ENCODE measurements at places on chromosomes 11 and 22.
A peak's percentile ranks its signal among the peaks of the same experiment; 100 is the strongest.

DNA sequence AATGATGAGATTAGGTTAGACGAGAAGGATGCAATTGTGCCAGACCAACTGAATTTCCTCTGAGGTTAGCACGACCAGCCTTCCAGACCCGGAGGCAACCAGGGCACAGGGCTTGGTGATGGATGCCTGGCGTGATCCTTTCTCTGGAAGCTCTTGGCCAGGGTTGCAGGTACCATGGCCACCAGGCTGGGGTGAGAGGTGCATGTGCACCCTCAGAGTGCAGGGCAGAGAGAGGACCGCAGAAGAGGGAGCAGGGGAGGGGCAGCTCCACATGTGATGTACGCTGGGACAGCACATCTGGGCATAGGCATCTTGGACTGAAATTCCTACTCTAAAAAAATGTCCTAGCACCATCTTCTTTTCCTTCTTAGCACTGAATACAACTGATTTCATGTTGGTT is 10.9 kb downstream of the KCNJ1 start:
- DNase-seq, result no peak

DNA sequence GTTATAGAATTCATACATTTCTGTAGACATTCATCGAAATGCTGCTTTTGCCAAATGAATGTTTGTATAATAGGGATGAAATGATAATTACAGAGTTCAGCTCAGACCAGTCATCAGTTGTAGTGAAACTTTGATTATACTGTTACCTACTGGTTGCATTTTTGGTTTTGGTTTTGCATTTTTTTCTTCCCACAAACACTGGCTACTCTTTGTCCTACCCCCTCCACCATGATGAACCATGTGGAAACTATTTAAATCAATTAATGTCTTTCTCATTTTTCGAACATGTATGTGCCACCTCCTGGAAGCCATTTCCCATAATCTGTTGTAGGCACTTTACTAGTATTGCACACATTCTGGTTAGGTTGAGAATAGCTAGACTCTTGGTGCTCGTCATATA is 75.3 kb upstream of the MTNR1B start:
- no peak for DNase-seq

DNA sequence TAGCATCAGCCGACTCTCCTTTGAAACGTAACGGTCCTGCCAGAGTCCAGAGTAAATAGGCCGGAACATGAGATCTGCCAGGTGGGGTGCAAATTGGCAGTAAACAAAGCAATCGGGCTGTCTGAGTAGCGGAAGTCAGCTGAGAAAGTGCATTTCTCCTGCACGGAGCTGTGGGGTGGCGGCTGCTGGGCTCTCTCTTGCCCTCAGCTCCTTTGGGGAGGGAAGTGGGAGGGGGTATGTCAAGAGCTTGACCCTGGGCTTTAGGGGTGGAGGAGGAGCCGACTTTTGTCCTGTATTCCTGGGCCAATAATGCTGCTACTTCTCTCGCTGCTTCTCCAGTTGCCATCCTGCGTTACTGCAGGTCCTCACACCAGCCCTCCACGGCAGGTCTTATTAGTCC is 11.6 kb downstream of the GRIK4 start:
- peak; percentile 67 for DNase-seq

DNA sequence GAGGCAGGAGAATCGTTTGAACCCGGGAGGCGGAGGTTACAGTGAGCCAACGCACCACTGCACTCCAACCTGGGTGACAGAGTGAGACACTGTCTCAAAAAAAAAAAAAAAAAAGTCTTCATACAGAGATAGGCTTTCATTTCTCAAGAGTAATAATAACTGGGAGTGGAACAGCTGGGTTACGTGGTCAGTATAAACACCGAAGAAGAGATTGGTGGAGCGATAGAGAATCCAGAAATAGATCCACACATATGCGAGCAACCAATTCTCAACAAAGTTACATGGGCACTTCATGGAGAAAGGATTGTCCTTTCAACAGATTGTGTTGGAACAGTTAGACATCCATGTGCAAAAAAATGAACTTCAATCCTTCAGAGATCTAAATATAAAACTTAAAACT is 24.6 kb downstream of the ZBED4 start:
- DNase-seq, result no peak

DNA sequence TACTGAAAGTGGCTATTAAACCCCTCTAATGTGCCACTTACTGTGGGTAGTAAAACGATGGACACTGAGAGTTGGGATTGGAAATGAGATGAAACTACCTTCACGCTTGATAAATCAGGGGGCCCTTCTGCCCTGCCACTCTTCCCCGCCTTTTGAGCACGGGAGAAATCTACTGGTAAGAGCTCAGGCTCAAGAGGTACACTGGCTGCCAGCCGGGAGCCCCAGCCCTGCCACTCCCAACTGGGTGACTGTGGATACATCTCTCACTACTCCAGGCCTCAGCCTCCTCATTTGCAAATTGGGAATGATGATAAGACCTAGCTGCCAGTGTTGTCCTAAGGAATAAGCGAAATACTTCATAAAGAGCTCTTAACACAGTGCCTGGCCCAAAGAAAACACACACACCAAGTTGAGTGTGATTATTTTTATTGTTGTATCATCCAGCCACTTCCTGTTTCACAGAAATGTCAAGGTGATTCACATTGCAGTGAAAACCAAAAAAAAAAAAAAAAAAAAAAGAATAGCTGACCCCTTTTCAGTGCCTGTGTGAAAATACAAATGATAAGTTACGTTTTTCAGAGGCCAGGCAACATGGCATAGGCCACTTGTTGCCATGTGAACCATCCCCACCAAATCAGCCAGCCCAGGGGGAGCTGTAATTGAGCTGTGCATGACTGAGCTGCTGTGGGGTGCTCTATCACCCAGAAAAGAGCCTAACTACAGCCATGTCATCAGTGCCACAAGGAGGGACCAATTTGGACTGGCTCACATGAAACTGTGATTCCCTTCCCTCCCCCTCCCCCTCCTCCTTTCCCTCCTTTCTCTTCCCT is 4.4 kb upstream of the ZNRD2 start:
- DNase-seq, result no peak

DNA sequence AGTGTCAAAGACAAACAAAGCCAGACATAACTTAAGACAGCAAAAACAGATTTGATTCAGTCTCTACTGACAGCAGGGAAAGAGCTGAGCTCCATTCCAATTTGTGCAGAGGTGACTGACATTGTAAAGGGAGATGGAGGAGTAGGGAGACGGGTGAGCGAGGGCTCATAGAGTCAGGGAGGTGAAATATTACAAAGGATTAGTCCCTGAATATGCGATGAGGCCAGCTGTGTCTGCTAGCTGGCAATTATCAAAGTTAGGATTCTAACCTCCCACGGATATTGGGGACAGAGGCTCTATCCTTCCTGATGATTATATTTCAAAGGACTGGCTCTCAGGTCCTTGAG is 8.3 kb downstream of the PLAAT2 start:
- no peak for DNase-seq

DNA sequence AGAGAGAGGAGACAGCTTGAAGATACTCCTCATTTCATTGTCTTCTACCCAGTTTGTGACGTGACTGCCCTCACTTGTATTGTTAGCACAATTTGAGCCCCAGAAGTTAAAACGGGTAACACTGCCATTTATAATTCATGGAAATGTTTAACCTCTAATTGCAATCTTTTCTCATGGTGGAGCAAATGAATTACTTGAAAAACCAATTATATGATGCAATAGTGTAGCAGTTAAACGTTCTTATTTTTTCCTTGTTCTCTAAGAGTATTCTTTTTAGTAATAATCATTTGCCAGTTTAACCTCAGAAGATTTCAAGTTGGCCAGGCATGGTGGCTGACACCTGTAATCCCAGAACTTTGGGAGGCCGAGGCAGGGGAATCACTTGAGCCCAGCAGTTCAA is 56.6 kb downstream of the CDON start:
- no peak for DNase-seq

GRCh38 chr11:33741806-33742205 is 5.6 kb upstream of the CD59 start:
- DNase-seq, result no peak

GRCh38 chr11:73997120-73997770 is 11.6 kb downstream of the UCP3 start:
- DNase-seq, result no peak

- no peak for DNase-seq
Measured at GRCh38 chr11:96197103-96197502, 145.9 kb downstream of the MAML2 start.

DNA sequence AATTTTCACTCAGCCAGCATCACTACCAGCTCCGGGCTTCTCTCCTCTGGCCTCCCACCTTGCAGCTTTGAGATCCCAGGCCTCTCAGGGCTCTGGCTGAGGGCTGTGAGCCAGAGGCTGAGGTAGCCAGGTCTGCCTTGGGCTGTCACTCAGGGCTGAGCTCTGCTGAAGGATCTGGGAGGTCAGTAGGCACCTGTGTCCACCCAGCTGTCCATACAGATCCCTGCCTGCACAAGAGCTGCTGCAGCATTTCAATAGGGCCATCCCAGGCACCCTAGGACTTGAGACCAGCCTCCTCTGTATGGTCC is 12.6 kb downstream of the KCNQ1OT1 start:
- DNase-seq, result no peak

DNA sequence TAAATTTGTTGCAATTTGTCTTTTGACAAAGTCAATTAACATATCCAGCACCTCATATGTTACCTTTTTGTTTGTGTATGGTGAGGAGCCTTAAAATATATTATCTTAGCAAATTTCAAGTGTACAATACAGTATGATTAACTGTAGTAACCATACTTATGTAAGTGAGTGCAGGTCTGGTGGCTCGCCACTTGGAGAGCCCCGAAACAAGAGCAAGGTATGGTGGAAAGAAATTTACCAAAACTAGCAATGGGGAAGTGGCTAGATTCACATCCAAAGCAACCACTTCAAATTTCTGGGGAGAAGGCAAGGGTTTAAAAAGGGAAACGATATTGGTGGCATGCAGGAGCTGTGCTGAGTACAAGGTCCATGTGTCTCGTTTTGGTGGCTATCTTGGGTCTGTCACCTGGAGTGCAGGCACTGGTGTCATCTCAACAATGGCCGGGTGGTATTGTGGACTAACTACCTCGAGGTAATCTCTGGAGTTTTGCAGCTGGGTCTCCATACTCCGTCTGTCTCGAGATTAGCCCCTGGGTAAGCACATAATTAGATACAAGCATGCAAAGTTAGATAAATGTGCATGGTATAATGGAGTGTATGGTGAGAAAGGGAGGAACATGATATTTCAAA is 8.2 kb upstream of the FNBP4 start:
- DNase-seq, result no peak

DNA sequence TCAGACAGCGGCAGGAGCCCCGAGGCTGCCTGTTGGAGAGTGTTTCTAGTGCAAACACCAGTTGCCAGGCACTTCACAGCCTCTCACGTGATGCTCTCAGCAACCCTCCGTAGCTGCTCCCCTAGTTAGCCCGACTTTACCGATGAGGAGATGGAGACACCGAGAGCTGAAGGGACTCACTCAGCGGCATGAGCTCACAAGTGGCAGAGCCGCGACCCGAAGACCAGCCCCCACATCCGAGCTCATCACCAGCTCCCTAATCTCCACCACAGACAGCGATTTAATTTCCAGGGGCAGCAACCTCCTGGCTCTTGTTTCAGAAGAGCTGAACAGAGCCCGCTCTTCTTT is 28.7 kb upstream of the RTL6 start:
- no peak for DNase-seq

DNA sequence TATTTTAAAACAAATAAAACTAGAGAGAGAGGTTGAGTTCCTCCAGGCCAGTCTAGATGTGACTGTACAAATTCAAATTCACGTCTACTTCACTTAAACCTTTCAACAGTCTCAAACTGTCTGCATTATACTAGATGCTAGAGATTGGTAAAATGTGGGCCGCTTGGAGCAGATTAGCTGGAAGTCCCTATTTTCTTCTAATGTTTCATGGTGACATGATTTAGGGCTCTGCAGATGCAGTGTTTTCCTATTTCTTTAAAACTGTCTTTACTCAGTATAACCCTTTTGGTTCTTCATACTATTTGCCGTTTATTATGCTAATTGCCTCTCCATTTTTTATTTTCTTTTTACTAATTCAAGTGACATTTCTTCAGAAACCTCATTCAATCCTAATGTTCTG is 20.4 kb downstream of the OR51E1 start:
- no peak for DNase-seq

DNA sequence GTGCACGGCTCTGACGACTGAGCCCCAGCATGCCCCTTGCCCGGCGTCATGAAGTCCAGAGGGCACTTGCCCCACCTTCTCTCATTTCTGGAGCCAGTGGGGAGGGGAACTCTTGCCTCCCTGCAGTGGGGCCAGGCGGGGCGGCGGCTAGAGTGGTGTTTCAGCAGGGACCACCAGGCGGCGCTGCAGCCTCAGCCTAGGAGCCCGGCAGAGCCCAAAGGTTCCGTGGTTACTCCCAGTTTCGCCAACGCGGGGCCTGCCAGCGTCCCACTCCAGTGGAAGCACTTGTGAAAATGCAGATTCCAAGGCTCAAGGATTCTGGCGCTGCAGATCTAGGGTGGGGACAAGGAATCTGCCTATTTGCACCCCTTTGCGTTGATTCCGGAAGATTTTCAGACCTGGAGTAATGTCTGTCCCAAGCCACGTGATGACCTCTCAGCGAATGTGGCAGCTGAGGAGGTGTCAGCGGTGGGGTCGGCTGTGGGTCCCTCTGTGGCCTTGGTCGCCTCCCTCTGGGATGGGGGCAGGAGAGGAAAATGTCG is 55.7 kb downstream of the CD82 start:
- peak; percentile 74 for DNase-seq

DNA sequence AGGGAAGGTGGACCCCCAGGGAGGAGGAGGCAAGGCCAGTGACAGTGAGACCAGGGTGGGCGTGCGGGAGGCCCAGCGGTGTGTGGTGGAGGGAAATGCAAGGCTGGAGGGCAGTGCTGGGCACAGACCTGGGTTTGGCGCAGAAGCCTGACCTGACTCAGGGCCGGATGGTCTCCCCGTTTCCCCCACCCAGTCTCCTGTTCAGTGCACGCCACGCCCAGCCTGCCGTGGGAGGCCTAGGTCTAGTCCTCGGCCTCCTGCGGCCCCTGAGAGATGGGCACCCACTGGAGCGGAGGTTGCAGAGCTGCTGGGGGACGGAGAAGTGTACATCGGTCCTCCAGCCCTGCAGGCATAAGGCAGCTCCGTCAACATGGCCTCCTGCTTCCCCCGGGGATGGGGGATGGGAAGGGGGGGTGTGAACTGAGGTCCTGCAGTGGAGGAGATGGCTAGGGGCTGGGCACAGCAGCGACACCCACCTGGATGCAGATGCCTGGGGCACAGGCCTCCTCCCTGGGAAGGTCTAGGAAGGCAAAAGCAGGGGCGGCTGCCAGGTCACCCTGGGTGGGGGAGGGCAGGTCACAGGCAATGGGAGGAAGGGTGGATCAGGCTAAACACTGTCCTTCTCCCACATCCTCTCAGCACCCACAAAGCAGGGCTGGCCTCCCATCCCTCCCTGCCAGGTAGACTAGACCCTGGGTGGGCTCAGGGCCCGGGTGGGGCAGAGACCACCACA is 15.9 kb downstream of the IL17REL start:
- no peak for DNase-seq

DNA sequence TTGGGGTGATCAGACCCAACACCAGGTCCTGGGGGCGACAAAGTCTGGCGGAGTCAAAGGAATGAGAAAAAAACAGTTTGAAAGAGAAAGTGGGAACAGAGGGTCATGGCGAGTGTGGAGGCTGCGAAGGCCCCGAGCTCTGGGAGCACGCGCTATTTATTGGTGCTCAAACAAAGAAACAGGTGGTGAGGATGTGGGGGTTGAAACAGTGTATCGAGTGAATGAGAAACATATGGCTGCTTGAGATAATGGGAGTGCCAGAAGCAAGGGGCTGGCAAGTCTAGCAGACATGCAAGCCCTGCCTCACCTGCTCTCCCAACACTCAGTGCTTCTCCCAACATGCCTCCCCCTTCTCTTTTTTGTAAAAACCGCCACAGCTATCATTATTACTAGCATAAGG is 7.8 kb upstream of the DUSP18 start:
- peak; percentile 8 for DNase-seq

GRCh38 chr11:27688076-27688475 is 12.2 kb downstream of the BDNF start:
- DNase-seq, result no peak

All from NCI-H2081 (cell line).